DMS53 (cell line): ENCODE measurements at places on chromosomes 16 and 17.

- no peak for DNase-seq
Observed at GRCh38 chr16:54289242-54289944, 2.8 kb upstream of the IRX3 start.

GRCh38 chr17:77184474-77184873 lies 43.7 kb downstream of the SEC14L1 start:
- DNase-seq, result no peak

DNA sequence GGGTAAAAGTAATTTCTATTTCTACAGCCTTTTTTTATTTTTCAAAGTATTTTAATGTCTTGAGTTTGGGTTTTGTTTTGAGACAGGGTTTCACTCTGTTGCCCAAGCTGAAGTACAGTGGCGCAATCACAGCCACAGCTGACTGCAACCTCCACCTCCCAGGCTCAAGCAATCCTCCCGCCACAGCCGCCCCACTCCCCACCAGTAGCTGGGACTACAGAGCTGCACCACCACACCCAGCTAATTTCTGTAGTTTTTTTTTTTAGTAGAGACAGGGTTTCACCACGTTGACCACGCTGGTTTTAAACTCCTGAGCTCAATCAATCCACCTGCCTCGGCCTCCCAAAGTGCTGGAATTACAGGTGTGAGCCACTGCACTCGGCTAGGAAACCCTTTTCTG lies 44.0 kb downstream of the TUBD1 start:
- DNase-seq, result peak; percentile 7

DNA sequence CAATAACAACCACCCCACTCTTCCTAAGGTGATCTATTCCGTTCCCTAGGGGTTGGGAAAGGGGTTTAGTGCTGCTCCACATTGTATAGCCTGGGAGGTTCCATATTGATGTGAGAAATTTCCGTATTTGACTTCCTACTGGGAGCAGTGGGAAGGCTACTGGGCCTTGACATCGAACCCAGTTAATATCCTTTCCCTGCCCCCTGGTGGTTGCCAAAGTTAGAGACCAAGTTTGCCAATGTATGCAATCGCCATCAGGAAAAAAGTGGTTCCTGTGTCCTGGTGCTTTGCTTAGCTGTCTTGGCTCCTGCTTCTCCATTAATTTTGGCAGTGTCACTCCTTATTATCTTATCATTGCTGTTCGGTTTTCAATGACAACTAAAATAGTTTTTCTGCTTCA lies 914.9 kb downstream of the KCNJ2 start:
- DNase-seq, result peak; percentile 82

- DNase-seq, result no peak
Observed at GRCh38 chr17:62601471-62601870, 26.0 kb upstream of the MRC2 start.

- DNase-seq, result peak; percentile 87
Observed at GRCh38 chr17:42937712-42938596, 26.3 kb downstream of the AARSD1 start.

DNA sequence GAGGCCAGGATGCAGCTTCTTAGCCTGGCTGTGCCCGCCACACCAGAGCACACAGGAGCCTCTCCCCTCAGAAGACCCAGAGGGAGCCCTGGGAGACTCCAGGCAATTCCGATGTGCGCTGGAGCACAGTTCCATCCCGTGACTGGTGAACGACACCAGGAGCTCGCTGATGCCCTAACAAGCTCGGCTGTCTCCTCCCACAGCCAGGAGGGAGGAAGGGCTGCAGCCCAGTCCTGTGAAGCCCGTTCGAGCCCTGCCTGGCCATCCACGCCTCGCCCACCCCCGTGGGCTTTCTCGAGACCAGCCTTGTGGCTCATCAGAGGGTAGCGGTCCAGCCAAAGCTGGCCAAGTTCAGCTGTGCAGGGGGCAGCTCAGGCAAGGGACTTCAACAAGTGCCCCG lies 21.8 kb upstream of the RASD1 start:
- DNase-seq, result no peak

- DNase-seq, result no peak
Observed at GRCh38 chr16:10927497-10928112, 14.7 kb downstream of the DEXI start.

DNA sequence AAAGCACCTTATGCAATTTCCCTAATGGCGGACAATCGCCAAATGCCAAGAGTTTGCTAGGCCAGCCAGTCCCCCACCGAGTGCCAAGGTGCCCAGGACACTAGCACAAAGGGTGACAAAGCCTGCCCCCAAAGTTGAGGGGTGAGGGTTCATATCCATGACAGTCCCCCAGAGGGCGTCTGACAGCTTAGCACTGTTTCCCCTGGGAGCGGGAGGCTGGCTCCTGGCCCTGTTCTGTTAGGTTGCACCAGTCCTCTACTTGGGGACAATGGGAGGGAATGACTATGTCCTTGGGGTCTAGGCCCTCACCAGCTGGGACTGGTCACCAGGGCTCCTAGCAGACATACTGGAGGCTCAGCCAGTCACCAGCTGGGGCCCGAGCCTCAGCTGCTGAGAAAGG lies 66.9 kb downstream of the MYO18A start:
- no peak for DNase-seq

DNA sequence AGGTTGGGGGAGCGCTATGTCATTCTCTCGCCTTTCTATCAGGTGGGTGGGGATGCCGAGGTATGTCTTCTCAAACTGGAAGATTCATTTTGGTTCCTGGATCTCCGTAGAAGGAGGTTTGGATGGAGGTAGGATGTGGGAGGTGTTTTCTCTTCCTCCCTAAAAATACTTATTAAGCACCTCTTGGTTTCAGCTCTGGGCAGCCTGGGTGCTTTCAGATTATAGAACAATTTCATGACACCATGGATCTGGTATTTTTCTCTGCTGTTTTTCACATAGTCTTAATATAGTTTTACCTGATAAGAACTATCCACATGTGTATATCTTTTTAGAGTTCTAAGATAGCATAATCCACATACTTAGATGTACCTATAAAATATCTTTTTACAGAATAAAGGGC lies 92.9 kb downstream of the YPEL2 start:
- DNase-seq, result no peak

GRCh38 chr17:82505296-82505695 lies 14.2 kb upstream of the FOXK2 start:
- DNase-seq, result no peak

DNA sequence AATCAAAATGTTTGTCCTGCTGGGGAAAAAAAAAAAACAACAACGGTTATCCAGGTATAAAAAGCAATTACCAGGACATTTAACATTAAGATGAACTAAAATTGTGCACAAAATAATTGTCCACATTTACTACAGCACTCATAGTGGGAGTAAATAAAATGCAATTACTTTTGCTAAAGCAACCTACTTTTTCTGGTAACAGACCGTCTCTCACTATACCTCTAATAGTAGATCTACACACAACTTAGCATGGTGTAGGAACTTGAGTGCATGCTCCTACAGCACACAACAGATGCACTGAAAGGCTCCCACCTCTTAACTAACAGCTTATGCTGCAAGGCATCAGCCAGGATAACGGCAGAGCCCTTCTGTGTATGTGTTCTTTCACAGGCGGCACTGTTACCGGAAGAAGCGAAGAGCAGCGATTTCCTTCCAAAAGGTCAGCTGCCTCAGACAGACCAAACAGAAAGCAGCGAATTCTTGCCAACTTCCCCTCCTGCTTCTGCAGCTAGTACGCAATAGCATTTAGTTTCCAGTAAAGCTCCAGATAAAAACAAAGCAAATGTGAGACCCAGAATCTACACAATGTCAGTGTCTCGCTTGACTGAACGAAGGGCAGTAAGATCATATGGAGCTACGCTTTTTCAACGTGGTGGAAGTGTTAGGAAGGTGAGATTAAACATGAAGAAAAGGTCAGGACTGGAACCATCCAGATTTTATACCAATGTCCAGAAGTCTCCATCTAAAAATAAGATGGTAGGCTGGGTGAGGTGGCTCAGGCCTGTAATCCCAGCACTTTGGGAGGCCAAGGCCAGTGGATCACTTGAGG lies 27.6 kb downstream of the STAT5B start:
- DNase-seq, result peak; percentile 64

DNA sequence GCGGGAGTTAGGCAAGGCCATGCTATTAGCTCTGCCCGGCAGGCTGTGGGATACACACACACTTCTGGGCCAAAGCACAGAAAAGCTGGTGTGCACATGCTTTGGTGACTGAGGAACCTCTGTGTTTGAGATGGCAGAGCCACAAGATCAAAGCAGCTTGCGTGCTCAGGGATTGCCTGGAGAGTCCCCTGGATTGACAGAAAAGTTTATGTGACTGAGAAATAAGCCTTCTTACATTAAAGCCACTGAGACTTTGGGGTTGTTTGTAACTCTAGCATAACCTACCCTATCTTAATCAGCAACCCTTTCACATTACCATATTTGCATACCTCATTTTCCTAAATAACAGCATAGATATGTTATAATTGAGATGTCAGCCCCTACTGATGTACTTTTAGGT lies 69.3 kb downstream of the MYO1D start:
- no peak for DNase-seq

DNA sequence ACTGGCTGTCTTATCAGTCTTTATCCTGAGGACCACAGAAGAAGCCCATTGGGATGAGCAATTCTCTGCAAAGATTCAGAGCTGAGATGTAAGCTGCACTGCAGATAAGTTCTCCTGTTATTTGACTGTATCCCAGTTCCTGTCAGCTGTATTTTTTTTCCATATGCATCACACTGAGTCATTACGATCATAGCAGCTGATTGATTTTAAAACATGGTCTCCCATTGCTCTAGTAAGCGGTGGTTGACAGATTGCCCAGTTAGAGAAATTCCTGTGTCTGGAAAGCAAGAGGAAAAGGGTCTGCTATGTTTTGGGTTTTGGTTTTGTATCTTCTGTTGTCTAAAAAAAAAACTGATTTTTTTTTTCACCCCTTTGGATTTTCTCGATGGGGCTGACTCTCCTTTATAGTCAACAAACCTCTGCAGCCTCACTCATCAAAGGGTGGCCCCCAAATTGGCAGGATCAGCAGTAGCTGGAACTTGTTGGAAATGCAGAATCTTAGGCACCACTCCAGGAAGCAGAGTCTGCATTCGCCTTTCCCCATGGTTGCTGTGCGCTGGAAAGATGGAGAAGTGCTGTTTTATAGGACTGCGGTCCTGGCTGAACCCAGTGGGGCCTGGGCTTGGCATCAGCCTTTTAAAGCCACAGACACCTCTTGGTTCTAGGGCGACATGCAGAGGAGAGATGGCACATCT lies 220.1 kb upstream of the MPHOSPH6 start:
- DNase-seq, result no peak

DNA sequence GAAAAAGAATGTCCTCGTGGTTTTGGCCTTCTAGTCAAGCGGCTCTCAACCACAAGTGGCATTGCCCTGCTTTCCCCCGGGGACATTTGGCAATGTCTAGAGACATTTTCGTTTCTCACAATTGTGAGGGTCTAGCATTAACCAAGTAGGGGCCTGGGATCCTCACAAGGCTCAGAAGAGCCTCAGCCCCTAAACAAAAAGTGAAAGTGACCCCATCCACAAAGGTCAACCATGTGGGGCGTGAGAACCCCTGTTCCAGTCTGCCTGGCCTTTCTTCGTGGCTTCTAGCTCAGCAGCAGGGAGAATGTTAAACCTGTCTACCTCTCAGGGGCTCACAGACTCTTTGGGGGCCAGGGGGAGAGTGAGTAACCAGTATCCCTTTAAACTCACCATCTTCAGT lies 4.8 kb upstream of the RPL38 start:
- DNase-seq, result no peak

DNA sequence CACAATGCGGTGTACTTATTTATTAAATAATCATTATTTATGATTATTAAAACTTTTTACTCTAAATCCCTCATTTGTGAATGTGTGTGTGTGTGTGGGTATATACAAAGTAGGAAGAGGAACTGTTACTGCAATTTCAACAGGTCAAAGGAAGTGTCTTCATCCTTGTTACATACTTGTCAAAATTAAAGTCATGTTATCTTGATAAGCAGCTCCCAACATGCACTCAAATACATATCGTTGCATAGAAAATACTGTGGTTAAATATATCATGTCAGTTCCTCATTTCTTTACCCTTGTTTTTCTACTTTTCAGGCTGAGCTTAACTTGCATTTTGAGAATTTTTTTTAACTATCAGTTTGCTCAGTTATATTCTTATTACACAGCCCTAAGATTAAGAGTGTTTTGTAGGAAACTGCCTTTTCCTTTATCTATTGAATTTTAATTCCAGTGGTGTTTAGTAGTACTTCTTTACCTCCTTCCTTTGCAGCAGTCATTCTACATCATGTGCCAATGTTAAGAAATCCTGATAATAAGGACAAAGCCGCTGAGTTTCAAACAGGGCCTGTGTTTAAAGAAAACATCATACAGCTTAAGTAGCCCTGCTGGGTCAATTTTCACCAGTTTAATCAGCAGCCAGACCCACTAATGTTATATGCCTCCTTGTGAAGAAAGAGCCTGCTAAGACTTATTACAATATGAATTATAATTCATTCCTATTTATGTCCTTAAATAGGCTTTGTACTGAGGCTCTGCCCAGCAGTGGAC lies 7.2 kb downstream of the EFCAB5 start:
- DNase-seq, result no peak

GRCh38 chr16:27400751-27401620 lies 988 bp upstream of the IL21R start:
- DNase-seq, result no peak

DNA sequence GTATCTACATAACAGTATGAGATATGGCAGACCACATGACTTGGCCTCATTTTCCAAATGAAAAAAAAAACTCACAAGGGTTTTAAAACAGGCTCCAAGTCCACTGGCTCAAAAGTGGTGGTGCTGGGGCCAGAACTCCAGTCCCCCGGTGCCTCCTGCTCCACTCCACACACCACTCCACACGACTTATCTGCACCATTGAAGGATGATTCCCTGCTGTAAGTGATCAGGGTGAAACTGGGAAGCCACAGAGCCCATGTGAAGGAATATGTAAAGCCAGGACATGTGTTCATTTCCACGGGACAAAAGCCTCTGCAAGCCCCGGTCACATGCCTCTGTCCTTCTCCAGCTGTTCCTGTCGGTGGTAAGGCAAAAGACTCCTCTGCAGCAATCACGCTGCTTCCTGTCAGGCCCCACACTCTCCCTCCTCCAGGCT lies 97.2 kb downstream of the ZNF18 start:
- DNase-seq, result no peak

- DNase-seq, result peak; percentile 71
Observed at GRCh38 chr16:80120899-80121521, 419.8 kb upstream of the DYNLRB2 start.

- DNase-seq, result peak; percentile 5
Observed at GRCh38 chr17:39014044-39014794, 47.0 kb upstream of the FBXO47 start.

GRCh38 chr17:41724476-41725050 lies 9.9 kb downstream of the HAP1 start:
- peak; percentile 94 for DNase-seq

DNA sequence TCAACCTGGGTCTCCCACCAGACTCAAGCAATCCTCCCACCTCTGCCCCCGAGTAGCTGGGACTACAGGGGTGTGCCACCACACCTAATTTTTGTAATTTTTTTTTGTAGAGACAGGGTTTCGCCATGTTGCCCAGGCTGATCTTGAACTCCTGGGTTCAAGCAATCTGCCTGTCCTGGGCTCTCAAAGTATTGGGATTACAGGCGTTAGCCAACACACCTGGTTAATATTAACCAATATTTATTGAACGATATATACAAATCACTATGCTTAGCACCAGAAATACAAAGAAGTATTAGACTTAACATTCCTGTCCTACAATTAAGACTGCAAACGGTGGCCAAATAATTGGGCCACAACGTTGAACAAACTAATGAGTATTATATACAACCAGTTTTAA lies 4.2 kb downstream of the MBTD1 start:
- DNase-seq, result no peak

GRCh38 chr17:78822552-78822951 lies 18.1 kb downstream of the USP36 start:
- no peak for DNase-seq
